ENCODE measurements at places on chromosomes 2 and 18.

GRCh38 chr2:196101325-196101991 lies 32.8 kb upstream of the DNAH7 start:
- no peak for DNase-seq

DNA sequence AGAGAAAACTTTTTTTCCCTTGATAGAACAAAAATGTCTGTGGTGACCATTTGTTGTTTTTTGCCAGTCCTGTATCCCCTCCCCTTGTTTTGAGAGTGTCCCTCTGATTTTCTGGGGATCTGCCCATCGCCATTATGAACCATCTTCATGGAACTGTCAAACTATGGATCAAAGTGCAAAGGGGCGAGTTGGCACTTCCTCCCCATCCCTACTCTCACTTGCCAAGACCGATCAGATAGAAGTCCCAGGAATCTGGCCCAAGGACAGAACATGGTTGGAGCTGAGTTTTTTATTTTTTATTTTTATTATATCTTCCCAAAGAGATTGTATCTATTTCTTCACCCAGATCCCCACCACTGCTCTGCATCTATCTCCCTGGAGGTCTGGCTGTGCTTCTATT lies 221.4 kb downstream of the IKZF2 start:
- DNase-seq: no peak

DNA sequence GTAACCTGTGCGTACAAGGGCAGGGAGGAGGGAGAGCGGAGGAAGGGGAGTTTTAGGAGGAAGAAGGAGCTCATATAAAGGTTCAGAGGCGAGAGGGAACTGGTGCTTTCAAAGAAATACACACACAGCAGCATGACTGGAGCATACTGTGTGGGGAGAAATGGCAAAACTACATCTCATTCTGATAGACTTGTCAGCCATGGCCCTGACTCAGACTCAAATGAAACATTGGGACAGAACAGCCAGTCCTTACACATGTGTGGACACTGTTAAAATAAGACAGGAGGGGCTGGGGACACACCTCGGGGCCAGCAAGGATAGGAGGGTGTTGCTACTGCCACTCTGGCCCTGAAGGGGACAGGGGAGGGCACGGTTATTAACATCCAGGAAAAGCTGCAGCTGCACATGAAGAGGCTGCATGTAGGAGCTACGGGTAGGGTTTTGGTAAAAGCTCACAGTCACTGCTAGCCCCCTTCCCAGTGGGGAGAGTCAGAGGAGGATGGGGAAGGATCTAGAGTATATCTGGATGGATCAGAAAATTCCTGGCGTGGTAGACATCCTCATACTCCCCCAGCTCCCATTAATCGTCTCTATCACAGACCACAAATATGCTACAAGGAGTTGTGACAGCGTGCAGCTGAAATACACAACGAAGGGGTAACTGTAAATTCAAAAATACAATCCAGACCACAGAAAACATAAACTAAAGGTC lies 110.5 kb downstream of the GATA6 start:
- DNase-seq: no peak

GRCh38 chr2:54557211-54557600 lies 101.1 kb downstream of the SPTBN1 start:
- DNase-seq: no peak

GRCh38 chr18:48885266-48885923 lies 65.4 kb downstream of the SMAD7 start:
- DNase-seq: no peak

- DNase-seq: peak; percentile 15
Observed at GRCh38 chr2:238287737-238288649, at the start of gene PER2. PER2 (minus strand) TSS chr2:238288610; CDS start chr2:238277936, 10,674 bp downstream.

DNA sequence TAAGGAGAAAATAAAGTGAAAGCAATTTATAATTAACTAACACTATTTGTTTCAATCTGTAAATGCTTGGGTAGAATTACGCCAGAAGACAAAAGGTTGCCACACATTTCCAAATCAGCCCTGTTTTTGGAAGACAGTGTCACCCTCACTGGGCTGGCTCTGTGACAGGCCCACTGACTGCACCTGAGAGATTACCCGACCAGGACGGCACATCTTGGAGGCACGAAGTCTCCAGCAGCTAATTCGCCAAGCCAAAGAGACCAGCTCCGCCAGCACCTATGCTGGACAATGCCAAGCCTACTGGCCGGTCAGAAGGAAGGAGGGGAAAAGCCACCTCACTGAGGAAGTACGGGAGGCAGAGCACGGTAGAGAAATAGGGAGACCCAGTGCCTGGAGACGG lies 61.9 kb downstream of the CYB5A start:
- DNase-seq: no peak

DNA sequence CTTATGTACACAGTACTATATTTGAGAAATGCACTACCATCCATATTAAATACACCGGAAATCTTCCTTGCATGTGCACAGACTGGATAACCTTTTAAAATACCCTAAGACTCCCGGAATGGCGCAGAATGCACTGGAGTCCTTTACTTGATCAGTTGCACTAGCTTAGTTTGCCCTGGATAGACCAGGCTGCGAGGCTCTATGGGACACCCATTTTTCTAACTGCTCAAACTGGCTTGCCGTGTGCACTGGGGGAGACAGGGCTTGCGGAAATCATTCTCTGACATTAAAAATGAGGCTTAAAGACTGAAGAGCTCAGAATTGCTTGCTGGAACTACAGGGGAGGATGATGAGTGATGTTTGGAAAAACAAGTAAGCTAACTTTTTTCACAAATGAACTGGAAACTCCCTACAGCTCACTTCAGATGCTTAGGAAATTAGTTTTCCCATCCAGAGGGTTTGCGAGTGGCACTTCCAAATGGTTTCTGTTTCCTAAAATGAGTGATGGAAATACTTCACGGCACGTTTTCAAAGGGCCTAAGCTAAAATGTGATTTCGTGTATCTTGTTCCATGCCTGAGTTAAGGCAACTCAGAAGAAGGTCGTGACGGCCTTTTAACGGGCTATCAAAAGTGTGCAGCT lies 2.7 kb downstream of the NCK2 start:
- no peak for DNase-seq

- no peak for DNase-seq
Observed at GRCh38 chr2:98807221-98807620, 76.3 kb upstream of the MGAT4A start.

DNA sequence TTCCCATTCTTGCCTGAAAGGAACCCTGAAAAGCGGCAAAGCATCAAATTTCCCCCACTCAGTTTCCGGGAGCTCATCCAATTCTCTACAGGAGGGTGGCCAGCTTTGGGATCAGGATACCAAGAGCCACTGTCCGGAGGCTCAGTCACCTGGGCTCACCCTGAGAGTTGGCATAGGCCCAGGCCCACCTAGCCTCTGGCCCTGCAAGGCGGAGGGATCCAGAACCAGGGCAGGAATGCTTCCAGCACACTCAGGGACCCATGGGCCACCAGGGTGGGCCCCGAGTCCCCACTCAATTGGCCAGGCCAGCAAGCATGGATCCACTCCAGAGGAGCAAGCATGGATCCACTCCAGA lies 432.9 kb upstream of the MYT1L start:
- DNase-seq: no peak

GRCh38 chr2:42339191-42339912 lies 21.7 kb downstream of the COX7A2L start:
- DNase-seq: no peak

DNA sequence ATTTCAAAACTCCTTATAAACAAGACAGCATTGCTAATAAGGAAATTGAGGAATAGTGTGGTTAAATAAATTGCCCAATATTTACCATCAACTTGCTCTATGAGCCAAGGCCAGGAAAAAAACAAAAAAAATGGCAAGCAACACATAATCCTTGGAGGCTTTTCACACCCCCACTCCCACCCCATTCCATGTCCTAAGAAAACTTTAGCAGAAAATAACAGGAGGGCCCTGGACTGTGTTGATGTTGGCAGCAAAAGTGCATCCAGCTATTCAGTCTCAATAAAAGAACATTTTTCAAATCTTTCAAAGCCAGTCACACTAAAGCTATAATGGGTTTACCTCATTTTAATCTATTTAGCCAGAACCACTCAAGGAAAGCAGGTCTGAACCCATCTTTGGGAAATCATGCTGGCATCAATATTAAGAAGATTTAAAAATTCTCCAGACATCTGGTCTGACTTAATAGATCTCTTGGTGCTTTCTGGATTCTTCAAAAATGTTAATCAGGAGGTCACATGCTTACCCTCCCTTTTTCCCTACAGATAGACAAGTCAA lies 34.6 kb upstream of the STK17B start:
- DNase-seq: no peak

DNA sequence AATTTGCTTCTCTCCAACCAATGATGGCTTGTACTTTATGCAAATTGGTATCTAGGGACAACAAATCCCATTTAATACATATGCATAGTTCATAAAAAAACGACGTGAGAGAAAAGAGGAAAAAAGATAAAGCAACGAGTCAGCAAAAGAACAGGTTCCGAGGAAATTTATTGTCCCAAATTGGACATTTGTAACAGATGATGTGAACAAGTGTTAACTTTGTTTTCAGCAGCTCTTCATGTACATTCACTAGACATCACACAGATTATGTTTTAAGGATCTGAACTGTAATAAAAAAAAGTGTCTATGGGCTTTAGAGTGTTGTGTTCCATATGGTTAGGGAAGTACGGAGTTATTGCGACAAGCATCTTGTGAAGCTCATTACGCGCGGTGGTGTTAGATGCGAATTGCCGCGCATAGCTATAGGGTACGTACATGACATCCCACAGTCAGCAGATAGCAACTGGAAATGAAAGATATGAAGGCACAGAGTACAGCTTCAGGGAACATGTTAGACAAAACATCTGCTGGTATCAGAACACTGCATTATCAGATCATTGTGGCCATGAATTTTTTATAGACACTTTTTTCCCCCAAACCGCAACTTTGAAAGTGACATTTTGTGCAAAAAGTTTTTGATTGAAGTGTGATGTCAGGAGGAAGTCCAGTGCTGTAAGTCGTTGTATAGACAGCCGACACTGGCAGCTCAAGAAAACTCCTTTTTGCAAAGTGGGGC lies 1073.1 kb upstream of the FANCL start:
- no peak for DNase-seq

- DNase-seq: no peak
Observed at GRCh38 chr18:72822202-72822601, 45.6 kb downstream of the NETO1 start.

GRCh38 chr2:70768590-70769085 lies 638 bp upstream of the ADD2 start:
- no peak for DNase-seq

All from T-helper 9 cell (primary cell).